Stomach (tissue), 19 donors: ENCODE measurements at places on chromosomes 2 and 18. TPM values are rescaled to one million over a fixed set of nuclear protein-coding genes. Genes with fewer than 3 reads are reported as not detected.

- no peak for DNase-seq
These were observed 1888.7 kb upstream of the PIK3C3 start for GRCh38 chr18:40066368-40066767.

DNA sequence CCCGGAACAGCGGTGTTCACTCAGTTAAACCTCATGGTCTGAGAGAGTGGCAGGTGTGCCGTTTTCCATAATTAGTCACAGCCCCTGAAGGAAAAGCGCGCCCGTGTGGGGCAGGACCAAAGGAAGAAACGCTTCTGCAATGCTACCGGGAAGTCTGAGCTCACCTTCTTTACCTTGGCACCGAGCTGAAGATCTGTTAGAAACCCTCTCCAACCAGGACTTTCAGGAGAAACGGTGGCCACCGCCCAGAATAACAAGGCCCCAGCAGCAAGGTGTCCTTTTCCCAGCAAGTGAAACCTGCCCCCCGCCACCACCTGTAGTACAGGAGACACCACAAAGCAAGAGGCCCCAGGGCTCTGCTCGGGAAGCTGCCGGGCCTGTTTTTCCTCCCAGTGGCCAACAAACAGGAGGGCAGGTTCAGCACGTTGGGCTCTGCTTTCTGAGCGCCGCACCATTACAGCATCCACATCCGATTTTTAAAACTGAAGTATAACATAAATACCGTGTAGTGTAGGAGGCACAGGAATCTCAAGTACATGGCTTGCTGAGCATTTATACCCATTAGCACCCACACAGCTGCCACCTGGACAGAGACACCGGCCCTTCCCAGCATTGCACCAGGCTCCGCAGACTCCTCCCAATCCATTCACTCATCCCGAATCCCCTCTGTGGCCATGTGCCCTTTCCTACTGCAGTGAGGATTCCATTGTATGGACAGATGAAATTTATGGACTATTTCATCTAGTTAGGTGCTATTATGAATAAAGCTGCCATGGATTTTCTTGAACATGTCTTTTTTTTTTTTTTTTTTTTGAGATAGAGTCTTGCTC lies 121.8 kb upstream of the RIOK3 start:
- peak; percentile 60 for DNase-seq

GRCh38 chr2:29640360-29640759 lies 281.0 kb downstream of the ALK start:
- DNase-seq: no peak

DNA sequence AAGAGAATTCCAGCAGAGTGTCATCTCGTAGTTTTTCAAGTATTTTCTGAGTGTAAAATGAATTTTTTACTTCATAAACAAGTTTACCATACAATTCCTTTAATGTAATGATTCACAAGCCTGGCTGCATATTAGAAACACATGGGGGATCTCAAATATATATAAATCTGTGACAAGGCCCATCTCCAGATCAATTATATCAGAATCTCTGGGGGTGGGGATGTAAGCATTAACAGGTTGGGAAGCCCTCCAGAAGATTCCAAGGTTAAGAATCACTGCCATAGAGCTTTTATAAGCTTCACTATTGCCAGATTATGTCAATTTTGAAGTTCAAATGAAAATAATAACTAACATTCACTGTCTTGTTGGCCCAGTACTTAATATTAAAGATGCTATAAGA lies 111.2 kb downstream of the BAZ2B start:
- no peak for DNase-seq

DNA sequence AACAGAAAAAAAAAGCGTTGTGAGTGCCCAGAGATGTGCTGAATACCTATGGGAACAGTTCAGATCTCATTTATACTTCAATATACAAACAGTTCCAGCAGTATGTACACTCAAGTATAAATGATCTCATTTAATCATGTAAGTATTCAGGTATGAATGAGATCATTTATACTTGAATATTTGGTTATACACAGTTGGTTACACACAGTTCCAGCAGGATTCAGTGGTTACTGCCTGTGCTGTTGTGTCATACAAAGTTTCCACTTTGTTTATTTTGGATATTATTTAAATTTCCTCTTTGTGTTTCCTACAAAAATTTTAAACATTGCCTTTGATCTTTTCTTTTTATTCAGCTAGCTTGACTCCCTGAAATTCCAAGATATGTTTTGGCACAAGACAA lies 293.5 kb upstream of the SLC39A10 start:
- DNase-seq: no peak

Gene CRIM1
- polyA plus RNA-seq: 3.1 TPM

- DNase-seq: no peak
These were observed 20.1 kb upstream of the TTC39C start for GRCh38 chr18:23994361-23994902.

Gene OSBPL6
- polyA plus RNA-seq: 0.31 TPM

DNA sequence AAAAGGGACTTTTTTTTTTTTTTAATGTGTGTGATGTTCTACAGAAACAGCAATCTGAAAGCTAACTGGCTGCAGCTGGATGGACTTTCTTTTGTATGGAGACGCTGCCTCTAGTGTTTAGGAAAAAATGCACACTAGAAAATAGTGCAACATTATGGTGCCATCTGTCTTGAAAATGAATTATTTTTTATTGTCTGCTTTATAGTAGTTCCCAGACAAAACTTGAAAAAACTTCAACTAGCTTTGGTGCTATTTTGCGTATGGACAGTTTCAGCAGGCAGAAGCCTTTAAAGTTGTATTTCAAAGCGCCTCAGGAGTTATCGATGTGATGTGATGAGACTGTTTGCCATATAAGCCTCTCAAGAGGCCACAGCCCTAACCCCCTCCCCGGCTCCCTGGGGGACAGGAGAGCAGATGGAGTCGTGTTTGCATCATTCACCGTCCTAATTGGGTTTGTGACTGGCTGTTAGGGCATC lies 86.9 kb downstream of the LTBP1 start:
- DNase-seq: peak; percentile 78

DNA sequence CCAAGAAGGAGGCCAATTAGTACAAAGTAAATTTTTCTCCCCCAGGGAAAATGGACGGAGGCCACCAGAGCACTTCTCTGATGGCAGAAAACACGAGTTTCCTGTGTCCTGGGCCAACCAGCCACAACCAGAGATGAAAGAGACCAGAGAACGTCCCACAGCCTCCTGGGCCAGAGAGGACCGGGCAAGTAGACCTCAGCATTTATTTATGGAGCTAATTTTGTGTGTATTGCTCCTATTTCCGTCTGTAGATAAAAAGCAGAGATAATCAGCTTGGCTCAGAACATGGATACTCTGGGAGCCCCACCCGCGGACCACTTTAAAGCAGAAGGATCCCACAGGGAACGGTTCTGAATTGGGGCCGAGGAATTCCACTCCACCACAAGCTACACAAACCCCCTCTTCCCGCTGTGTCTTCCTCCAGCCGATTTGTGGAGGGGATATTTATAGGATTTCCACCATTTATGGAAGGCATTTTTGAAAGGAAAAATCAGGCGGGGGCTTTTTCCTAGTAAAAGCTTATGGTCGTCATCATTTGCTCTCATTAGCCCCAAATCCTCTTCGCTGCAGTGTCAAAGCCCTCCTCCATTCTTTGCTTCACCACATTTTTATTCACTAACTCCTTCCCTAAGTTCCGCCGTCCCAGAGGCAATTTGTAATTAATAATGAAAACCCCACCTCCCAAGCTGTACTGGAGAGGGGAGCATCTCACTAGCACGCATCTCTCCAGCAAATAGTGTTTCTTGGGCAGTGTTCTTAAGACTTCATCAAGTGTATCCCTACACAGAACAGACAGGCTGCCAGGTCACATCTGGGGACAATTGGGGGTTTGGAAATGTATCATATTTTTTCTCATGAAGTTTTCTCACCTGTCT lies 43.7 kb upstream of the TWIST2 start:
- DNase-seq: peak; percentile 63

DNA sequence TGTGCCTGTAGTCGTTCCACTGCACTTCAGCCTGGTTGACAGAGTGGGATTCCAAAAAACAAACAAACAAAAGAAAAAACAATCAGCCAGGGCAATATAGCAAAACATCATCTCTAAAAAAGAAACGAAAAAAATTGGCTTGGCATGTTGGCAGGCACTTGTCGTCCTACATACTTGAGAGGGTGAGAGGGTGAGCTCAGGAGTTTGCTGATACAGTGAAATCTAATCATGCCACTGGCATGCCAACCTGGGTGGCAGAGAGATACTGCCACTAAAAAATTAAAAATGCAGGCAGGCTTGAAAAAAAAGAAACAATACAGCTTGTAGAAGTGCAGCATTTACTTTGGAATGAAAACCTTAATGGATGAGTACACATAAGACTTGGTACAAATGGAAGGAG lies 282.9 kb upstream of the RGPD4 start:
- DNase-seq: no peak

GRCh38 chr2:227147023-227147422 lies 17.0 kb downstream of the COL4A4 start:
- DNase-seq: no peak

DNA sequence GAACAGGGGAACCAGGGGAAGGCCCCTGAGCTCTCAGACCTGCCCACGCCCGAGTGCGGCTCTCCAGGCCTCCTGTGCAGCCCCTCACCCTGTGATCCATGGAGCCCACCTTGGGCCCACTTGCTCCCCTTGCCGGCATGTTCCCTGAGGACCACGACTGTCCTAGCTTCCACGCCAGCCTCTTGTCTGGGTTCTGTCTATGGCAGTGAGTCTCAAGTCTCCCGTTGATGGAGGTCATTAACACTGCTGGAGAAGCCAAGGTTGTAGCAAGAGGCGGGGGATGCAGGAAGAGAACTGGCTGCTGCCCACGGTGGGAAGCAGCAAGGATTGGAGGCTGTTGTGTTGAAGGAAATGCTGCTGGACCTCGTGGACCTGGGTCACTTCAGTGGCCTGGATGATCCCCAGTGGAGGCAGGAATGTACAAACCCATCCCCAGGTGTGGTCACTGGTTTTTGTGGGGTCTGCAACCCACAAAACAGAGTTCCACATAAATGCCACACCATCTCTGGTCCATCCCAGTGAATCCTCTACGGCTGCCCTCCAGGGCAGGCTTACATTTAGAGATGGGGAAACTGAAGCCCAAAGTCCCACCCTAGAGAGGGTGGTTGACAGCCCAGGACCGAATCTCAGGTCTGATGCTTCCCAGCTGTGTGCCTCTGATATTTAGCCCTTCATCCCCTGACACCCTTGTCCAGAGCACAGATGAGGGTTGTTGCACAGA lies 150.3 kb downstream of the NDUFA10 start:
- DNase-seq: peak; percentile 14

Gene GPR45
- not detected for polyA plus RNA-seq

DNA sequence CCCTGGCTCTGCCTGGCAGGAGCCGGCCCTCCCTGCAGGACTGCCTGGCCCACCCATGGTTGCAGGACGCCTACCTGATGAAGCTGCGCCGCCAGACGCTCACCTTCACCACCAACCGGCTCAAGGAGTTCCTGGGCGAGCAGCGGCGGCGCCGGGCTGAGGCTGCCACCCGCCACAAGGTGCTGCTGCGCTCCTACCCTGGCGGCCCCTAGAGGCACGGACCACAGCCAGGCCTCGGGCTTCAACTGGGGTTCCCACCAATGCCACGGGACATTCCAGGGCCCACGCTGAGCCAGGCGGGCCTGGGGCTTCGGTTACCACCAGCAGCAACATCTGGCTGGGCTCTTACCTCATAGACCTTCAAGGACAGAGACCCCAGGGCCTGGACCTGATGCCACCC lies 6.1 kb upstream of the GMPPA start:
- no peak for DNase-seq

Gene SKA1
- polyA plus RNA-seq: 2.1 TPM

Gene REG3A
- 73.4 TPM for polyA plus RNA-seq

DNA sequence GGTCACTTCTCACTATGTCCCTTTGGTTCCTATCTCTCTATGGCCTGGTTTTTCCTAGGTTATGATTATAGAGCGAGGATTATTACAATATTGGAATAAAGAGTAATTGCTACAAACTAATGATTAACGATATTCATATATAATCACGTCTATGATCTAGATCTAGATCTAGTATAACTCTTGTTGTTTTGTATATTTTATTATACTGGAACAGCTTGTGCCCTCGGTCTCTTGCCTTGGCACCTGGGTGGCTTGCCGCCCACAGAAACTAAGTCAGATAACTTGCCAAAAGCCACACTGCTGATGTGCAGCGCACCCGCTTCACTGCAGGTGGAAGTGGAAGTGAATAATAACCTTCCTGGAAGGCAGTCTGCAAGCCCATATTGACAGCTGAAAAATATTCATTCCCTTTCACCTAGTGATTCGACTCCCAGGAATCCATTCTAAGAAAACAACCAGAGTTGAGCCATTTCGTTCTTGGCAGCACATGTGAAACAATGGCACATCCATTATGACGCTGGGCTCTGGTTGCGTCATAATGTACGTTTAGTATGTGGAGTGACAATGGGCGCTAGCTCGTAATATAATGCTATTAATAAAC lies 725 bp upstream of the ANKRD53 start:
- DNase-seq: peak; percentile 70

Gene DOK6
- polyA plus RNA-seq: 1.7 TPM

Gene KCNS3
- 7.6 TPM for polyA plus RNA-seq
